ENCODE measurements at places on chromosomes 11 and 22.

DNA sequence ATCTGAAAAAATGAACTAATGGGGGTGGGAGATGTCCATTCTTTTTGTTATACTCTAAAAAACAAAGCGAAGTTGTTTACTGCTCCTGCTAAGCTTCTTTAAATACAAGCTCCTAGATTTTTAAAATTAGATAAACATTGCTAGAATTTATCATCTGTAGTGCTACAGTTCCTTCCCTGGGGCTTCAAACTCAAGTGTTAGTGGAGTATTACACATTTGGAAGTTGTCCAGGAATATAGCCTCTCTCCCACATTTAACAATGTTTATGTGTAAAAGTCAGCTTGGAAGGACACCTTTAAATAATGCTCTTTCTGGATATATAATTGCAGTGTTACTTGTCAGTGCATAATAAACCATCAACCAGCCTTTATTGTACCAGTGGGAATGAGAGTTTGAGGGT, 155.5 kb downstream of the SPON1 start:
- DNase-seq: no peak

DNA sequence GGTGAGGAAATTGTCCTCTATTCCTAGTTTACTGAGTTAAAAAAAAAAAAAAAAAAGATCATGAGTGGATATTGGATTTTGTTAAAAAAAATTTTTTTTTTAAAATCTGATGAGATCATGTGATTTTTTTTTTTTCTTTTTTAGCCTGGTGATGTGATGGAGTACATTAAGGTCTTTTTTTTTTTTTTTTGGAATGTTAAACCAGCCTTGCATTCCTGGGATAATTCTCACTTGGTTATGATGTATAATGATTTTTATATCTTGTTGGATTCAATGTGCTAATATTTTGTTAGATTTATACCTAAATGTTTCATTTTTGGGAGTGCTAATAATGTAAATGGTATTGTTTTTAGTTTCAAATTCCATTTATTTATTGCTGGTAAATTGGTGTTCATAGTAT, 43.3 kb downstream of the DDX10 start:
- no peak for DNase-seq

- no peak for DNase-seq
These were observed 119.5 kb downstream of the ENTHD1 start for GRCh38 chr22:39773976-39774539.

DNA sequence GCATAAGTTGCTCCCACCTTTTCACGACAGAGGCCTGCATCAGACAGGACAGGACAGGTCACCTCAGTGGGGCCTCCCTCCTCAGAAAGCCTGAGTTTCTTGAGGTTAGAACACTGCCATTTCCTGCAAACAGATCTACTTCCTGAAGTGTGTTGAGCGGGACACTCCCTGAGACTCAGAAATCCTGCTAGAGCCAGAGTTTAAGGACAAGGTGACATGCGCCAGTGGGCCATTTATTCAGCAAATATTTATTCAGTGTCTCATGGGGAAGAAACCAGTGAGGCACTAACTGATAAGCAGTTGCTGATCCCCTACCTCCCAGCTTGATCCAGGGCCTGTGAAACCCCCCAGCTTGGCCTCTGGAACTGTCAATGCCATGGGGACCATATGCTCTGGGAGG, 454.6 kb downstream of the SOX6 start:
- no peak for DNase-seq

DNA sequence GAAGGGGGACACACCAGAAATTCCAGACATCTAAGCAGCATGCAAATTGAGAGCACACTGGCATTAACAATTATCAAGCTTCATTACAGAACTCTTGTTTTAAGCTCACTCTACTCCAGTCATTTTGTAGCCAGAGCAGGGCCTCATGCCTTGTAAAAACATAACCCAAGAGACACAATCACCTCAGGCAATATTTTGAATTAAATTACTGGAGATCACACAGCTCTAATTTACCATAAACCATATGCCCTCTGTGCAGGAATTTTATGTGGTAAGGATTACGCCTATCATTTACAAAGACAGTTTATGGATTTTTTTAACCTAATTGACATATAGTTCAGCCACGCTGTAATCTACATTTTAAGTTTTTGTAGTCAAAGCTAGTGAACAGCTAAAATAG, 414.1 kb upstream of the DDI1 start:
- no peak for DNase-seq

GRCh38 chr22:47030143-47030661, 267.8 kb downstream of the TBC1D22A start:
- no peak for DNase-seq

DNA sequence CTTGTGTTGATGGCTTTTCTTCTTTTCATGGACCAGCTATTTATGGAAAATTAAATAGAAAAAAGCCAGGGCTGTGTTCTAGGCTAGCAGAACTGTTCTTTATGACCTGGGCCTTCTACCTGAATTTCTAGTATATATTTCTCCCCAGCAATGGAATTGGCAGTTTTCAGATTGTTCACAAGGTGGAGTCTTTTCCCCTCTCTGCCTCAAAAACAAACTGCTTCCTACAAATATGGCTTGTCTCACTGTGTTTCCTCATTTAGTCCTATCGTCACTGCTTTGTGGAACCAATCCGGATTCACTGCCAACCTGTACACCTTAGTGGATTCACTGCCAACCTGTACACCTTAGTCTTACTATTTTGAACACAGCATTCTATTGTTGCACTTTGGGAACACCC, 5.0 kb upstream of the APOL5 start:
- no peak for DNase-seq

DNA sequence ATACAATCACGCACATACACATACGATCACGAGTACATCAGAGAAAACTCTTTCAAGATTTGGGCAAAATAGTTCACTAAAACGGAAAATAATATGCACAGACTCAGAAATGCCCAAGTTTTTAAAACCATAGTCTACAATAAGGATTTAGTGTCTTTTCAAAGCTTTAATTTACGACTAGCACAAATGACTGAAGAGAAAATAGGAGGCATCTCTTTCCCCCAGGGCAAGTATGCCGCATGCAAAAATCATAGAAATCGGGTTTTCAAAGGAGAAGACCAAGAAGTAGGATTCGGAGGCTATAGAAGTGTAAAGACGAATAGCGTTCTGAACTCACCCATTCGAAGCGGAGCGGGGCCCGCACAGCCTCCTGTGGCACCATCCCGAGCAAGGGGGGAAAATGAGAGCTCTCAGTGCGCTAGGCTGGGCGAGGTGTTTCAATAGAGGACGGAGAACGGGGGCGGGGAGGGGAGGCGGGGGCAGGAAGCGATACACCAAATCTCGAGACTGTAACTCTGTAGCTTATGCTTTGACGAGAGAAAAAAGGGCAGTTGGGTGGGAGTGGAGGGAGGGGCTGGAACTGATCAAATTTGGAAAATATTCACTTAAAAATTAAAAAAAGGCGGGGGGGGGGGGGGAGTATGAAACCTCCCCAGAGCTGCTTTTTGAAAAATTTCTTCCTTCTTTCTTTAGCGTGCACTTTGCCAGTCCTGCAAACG, 15.8 kb downstream of the BLID start:
- no peak for DNase-seq

DNA sequence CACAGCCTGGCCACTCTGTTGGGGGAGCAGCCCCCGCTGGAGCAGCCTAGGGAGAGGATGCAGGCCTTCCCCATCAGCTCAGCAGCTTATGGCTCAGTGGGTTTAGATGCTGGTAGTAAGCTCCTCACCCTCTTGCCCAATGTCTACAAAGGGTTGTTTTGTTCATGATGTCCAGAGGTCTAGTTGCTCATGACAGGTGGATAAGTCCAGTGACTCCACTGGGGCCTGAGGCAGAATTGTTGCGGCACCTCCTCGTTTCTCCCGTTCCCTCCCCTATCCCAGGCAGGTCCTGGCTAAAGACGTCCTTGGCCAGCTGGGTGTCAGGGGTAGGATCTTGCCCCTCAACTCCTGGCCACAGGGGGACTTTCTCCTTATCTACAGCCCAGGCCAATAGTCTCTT, 233.5 kb upstream of the B3GAT1 start:
- no peak for DNase-seq

DNA sequence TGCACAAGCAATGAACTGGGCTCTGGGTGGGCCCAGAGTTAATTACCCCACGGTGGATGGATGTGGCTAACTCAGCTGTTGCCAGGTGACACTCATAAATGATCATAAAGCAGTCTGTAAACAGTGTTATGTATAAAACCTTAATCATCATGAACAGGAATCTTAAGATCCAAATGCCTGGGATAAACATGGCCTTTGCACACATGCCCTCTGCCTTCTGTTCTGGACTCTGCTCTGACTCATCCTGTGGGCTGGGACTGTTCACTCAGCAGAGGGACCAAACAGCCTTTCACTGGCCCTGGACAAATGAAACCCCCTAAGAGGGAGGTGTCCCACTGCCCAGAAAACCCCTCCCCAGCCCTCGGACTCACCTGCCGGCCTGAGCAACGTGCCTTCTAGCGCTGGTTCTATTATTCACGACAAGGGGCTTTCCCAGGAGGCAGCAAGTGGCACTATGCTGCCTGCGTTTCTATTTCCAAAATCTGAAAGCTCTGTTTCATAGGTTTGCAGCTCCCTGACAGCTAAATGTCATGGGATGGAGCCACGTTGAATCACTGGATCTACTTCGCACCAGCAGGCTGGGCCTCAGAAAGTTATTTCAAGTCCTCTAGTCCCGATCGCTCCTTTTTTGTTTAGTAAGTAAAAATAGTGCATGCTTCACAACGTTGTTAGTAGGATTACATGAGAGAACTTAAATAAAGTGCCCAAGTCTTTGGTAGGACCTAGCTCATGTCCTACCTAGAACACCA, 53.0 kb downstream of the LARGE1 start:
- no peak for DNase-seq

DNA sequence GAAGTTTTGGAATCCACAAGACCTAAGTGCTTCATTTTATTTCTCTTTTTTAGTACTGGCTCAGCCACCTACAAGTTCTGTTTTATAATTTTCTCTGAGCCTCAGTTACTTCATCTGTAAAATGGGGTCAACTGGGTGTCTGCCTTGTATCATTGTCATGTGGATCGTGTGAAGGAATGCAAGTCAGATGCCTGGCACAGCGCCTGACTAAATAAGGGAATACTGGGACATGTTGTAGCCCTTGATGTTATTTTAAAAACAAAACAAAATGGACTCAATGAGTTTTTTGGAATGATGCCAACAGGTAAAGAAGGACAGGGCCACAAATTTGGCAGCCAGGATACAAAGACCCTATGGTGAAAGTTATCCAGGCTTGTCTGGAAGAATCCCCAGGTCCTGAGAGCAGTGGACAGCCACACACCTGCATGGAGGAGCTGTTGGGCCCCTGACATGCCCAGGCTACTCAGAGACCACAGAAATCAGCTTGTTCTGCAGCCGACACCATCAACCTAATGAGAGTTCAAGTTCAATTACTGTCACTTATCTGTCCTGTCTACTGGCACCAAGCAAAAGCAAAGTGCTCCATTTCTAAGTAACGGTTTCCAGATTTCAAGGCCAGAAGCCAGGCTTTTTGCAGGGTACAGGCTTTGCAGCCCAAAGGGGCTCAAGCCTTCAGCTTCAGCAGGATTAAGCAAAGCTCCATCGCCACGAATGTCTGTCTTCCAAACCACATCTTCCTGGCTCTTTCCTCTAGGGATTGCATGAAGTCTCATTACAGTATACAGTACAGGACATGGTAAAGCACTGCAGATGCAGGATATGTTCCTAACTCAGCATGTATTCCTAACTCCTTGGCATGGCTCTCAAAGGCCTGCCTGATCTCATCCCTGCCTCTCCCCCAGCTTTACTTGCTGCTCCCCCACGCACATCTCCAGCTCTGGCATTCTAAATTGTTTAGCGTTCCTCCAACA, 18.4 kb downstream of the DKK3 start:
- DNase-seq: no peak

GRCh38 chr11:117479372-117479771, 151.7 kb downstream of the CEP164 start:
- no peak for DNase-seq

DNA sequence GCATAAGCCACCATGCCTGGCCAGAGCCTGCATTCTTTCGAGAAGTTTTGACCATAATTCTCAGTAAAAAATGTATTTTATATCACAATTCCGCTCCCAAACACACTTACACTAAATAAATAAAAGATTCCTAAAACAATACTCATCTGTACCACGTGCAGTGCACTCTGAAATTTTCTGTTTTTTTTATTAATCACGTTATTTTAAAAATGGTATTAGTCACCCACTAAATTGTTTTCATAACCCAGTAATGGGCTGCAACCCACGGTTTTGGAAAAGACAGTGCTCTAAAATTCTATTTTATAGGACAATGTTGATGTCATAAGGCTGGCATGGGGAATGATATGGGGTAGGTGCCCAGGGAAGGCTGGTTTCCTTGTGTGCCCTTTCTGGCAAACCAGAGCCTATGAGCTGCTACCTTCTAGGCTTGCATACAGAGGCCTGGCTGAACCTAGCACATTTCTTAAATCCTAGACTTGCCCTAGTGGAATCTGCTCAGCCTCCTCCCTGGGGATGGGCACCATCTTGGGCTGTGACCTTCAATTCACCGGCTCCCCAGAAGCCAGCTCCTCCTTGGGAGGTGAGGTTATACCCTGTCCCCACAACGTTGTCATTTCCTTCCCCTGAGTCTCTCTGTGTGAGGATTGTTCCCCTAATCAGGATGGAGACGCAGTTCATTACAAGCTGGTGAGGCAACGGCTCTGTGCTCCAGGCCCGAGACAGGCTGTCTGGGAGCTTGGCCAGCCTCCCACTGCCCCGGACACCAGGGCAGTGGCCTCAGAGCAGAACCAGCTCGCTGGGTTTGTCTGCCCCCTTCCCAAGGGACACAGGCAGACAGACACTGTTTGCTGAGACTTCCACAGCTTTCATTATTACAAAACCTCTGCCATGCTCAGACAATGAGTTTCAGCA, 116.5 kb upstream of the NAV2 start:
- DNase-seq: no peak

- no peak for DNase-seq
These were observed 120.1 kb downstream of the ENTHD1 start for GRCh38 chr22:39773503-39773902.

DNA sequence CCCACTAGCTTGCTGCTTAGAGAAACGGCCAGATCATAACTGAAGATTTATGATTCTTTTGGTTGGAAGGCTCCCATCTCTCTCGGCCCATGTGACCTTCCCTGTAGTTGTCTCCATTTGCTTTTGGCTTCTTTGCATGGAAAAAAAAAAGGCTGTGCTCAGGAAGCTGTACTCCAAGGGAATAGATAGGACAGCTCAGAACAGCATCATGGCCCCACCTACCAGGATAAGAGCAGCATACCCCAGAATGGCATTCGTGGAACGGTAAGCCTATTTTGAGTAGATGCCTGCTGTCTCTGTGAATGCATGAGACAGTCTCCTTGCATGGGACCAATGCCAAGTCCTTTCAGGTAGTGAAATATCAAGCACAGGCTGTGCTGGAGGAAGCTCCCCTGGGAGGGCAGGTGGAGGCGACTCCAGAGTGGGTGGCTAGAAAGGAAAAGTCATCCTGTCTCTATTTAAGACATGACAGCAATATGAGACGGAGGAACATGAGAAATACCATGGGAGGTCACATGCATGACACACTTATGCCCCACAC, 94.1 kb upstream of the AMOTL1 start:
- DNase-seq: no peak

- DNase-seq: no peak
These were observed 219.8 kb downstream of the ETS1 start for GRCh38 chr11:128367573-128367972.

GRCh38 chr11:57330029-57330428, 5.3 kb upstream of the TNKS1BP1 start:
- no peak for DNase-seq
